Aorta (tissue), 5 donors: ENCODE measurements at places on chromosomes 1 and 21. TPM values are rescaled to one million over a fixed set of nuclear protein-coding genes. Genes with fewer than 3 reads are reported as not detected.

DNA sequence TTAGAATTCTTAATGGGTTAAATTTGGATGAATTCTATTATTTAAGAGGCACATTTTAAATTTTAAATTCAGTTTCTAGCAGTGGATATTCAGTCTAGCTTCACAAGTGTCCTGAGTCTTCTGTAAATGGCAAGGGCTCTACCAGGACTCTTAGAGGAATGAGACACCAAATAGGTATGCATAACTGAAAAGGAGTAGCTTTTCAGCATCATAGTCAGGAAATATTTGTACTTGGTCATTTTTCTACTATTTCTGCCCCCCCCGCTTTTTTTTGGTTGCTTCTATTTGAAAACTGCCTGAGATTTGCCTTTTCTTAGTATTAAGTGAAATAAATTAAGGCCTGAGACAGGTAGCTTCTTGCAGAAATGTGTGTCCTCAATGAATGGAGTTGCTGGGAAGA lies 80.2 kb downstream of the MAST2 start:
- no peak for DNase-seq

GRCh38 chr1:167683641-167684502 lies 37.9 kb upstream of the MPZL1 start:
- peak; percentile 61 for DNase-seq

- DNase-seq, result no peak
Measured at GRCh38 chr21:24729568-24729967, 877.7 kb downstream of the MRPL39 start.

GRCh38 chr1:223429821-223430220 lies 36.6 kb downstream of the CCDC185 start:
- no peak for DNase-seq

- DNase-seq, result no peak
Measured at GRCh38 chr1:11188858-11189451, at the start of gene ANGPTL7. TSS of gene ANGPTL7 (plus strand) at chr1:11189355. CDS start at chr1:11189580, 225 bp downstream.

- no peak for DNase-seq
Measured at GRCh38 chr1:112971006-112971405, 15.0 kb upstream of the SLC16A1 start.

- DNase-seq, result no peak
Measured at GRCh38 chr1:193031431-193031830, 27.7 kb downstream of the UCHL5 start.

GRCh38 chr1:93739472-93739871 lies 57.8 kb upstream of the BCAR3 start:
- no peak for DNase-seq

GRCh38 chr21:34351786-34352241 lies 12.0 kb upstream of the KCNE2 start:
- no peak for DNase-seq

DNA sequence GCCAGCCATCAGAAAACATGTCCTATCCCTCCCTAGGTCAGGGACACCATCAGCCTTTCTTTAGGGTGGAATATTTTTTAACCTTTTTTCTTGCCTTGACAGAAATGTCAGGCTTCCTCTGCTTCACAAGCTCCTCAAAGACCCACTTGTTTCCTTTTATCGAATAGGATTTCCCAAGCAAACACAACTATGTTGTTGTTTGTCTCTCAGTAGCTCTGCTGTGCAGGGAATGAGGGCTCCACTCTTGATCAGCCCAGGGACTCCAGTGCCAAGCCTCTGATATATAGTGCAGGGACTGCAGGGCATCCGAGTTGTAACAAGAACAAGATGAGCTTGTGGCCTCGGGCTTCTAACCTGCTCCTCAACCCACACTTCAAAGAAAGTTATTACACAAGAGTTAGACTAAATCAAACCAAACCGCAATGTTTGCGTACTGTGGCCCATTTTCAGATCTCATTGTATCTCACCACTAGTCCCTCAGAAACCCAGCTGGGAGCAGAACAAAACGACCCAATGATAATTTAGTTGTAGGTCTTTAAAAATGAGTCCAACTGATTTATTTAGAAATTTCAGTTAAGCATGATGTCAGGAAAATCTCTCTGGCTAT lies 108.1 kb downstream of the ATG4C start:
- no peak for DNase-seq

DNA sequence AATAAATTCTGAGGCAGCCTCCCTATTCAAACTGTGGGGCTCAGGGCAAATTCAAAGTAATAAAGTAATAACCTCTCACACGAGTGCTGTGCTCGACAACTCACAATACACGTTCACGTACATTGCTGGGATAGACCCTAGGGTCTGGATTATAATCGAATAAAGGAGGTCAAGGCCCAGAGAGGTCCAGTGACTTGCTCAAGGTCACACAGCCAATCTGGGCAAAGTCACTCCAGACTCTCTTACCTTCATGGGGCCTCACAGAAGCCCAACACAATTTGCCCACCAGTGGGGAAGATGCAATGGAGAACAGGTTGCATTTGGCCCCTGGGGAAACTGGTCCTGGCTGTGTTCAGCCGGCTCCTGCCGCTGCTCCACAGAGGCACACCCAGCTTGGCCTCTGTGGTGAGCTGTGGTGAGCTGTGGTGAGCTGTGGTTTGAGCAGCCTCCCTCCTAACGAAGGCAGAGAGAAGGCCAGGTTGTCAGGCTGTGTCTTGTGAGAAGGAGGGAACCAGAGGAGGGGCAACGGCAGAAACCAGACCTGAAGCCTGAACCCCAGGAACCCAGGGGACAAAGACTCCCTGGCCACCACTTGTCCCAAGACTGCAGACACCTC lies 35.1 kb downstream of the NUAK2 start:
- DNase-seq, result no peak

DNA sequence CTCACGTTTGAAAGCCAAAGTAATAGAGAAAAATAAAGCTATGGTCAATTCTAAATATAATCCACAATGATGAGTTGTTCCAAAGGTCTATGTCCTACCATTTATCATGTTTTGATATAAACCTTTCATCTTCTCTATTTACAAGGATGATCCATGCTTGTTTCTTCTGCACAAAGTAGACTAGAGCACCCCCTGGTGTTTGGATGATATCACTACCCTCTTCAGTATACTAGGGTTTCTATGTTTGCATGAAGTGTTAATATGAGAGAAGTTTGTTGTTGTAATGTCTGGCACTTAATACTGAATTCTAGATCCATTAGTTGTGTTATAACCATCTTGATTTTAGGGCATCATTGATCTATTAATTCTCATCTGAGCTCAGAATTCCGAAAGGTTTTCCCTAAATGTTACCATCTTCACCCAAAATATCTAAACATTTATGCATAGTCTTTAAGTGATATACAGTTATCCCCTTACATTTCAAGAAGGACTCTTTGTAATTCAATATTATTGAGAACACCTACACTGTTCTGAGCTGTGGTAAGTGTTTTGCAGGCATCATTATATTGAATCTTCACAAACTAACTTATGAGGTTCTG lies 21.1 kb downstream of the CLDN8 start:
- DNase-seq, result no peak

- peak; percentile 62 for DNase-seq
Measured at GRCh38 chr1:43448955-43449707, 4.6 kb downstream of the HYI start.

DNA sequence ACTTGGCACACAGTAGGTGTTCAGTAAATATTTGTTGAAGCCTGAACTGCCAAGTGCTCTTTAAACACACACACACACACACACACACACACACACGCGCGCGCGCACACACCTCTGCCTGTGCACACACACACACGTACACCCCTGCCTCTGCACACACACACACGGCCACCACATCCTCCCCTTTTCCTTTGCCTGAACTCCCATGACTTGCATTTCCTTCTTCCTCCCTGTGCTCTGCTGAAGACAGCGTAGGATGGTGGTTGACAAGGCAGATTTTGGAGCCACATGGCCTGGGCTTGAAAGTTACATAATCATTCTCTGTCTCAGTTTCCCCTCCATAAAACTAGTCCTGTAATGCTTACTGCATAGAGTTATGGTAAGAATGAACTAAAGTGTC lies 712.3 kb downstream of the PTPRU start:
- DNase-seq, result no peak

GRCh38 chr1:60034999-60035398 lies 38.6 kb downstream of the C1orf87 start:
- no peak for DNase-seq

DNA sequence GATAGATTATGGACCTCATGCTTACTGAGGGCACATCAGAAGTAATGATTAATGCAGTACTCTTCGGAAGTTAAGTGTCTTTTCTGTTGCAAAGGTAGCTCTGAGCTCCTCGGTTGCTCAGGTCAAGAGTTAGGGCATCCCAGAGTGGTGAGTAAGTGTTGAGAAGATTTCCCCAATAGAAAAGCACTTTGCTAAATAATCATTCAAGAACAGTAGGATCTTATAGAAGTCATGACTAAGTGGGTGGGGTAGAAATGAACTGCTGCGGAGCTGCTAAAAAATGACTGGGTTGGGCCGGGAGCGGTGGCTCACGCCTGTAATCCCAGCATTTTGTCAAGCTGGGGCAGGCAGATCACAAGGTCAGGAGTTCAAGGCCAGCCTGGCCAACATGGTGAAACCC lies 648.6 kb upstream of the CAMK1G start:
- DNase-seq, result no peak

DNA sequence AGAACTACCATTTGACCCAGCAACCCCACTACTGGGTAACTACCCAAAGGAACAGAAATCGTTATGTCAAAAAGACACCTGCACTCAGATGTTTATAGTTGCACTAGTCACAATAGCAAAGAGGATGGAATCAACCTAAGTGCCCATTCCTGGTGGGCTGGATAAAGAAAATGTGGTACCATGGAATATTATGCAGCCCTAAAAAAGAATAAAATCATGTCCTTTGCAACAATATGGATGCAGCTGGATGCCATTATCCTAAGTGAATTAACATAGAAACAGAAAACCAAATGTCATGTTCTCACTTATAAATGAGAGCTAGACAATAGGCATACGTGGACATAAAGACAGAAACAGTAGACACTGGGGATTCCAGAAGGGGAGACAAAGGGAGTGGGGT lies 32.5 kb upstream of the IRF2BP2 start:
- DNase-seq, result no peak

DNA sequence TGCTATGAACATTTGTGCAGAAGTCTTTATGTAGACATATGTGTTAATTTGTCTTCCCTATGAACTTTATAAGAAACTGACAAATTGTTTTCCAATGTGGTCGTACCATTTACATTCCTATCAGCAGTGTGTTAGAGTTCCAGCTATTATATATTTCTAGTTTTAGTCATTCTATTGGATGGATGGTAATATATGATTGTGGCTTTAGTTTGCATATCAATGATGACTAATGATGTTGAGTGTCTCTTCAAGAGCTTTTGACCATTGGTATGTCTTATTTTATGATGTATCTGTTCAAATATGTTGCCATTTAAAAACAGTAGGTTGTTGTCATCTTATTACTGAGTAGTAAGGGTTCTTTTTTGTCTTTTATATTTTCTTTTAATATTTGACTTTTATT lies 16.2 kb upstream of the ZNF326 start:
- no peak for DNase-seq

GRCh38 chr1:118773656-118774055 lies 214.5 kb downstream of the TBX15 start:
- no peak for DNase-seq

DNA sequence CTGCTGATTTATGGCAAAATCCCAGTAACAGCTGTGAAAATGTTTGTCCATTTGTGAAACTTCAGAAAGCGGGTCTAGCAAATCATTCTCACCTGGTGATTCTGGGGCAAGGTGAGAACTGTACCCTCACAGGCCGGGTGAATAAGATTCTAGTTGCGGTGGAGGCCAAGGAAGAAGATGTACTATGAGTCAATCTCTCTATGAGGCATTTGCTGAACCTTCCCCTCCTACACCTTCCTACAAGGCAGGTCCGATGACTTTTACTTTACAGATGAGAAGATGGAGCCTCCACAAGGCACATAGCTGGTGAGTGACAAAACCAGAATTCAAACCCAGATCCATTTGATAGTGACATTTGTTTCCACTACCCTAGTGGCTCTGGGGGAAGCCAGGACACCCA lies 72.7 kb downstream of the BACH1 start:
- DNase-seq, result no peak

DNA sequence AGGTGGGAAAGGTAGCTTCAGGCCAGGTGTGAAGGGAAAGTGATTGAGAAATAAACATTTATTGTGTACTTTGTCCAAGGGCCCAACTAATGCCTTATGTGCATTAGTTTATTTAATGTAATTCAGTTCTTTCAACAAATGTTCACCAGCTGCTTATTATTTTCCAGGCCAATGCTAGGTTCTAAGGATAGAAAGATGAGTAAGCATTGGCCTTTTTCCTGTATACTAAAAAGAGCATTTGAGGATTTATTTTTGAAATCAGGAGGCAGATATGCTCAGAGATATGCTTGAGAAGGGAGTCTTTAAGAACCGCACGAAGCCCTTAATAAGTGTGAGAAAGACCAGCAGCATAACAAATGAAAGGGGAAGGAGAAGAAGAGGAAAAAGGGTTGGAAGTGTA lies 32.0 kb downstream of the CLCA1 start:
- no peak for DNase-seq

DNA sequence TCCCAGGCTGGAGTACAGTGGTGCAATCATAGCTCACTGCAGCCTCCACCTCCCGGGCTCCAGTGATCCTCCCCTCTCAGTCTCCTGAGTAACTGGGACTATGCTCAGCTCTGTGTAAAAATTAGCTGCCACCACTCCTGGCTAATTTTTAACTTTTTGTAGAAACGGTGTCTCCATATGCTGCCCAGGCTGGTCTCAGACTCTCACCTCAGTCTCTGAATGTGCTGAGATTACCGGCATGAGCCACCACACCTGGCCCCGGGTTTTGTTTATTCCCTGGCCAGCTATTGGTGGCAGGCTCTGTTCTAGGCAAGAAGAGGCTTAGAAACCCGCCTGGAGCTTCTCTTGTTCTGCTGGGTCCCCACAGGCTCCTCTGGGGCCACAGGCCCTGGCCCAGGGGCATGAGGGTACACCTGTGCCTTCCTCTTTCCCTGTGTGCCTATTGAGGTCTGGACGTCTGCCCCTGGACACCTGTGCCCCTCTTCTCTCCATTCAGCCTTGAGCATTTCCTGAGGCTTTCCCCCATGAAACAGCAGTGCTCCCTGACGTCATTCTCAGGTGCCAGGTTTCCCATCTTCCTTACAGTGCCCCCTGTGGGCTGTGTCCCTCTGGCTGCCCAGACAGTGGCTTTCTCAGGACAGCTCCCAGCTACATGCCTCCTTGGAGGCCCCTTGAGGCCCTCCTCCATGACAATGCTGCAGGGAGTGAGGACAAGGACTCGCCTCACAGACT lies 57.5 kb downstream of the PCP4 start:
- no peak for DNase-seq

GRCh38 chr1:149916898-149917252 lies 769 bp downstream of the SV2A start:
- DNase-seq, result no peak

- DNase-seq, result no peak
Measured at GRCh38 chr1:206563367-206564207, 48.7 kb downstream of the EIF2D start.

Gene AZIN2
- total RNA-seq, result 14.4 TPM

Gene TTC39A
- total RNA-seq, result 2.0 TPM

Gene POU2F1
- 25.0 TPM for total RNA-seq

Gene LIPI
- not detected for total RNA-seq

Gene ZNF697
- 5.1 TPM for total RNA-seq

Gene RHBDL2
- not detected for total RNA-seq

Gene AMY2A
- 4.2 TPM for total RNA-seq

Gene COL16A1
- total RNA-seq, result 188 TPM

Gene CELA3A
- 5.2 TPM for total RNA-seq

Gene DBT
- 13.0 TPM for total RNA-seq

Gene RIPPLY3
- not detected for total RNA-seq

Gene KRTAP21-2
- total RNA-seq, result not detected

Gene LRRIQ3
- total RNA-seq, result 0.36 TPM
